Stimulated activated CD4-positive, alpha-beta T cell treated with anti-CD3 and anti-CD28 coated beads, TNF-alpha, amount 100 ng/mL, for 24 hours (primary cell): ENCODE measurements at places on chromosomes 13 and 19.

DNA sequence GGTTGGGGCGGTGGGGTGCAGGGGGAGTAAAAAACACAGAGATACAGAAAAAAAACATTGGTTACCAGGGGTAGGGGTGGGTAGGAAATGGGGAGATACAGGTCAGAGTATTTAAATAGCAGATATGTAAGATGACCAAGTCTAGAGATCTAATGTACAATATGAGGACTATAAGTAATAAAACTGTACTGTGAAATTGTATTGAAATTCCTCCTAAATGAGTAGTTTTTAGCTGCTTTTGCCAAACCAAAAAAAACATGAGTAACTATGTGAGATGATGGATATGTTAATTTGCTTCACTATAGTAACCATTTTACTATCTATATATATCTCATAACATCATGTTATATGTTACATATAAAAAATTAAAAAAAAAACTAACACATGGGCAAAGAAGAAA is 29.6 kb downstream of the VWA8 start:
- no peak for DNase-seq

- no peak for DNase-seq
Observed at GRCh38 chr13:72186730-72187422, 319.9 kb upstream of the DACH1 start.

DNA sequence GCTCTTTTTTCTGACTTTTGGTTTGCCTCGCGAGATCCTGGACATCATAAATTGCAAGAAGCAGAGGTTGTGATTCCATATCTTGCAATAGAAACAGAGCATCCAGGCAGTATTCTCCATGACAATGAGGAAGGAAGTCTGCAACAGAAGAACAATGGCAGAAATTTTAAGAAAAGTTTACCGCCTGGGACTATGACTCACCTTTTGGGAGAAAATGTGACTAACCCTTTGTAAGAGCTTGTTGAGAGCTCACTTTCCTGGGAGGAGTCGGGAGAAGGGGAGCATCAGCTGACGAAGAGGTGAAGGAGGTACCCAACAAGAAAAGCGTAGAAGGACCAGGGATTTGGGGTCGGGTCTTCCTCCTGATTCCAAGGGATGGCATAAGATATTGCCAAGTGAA is 34.3 kb upstream of the TNFSF11 start:
- DNase-seq: no peak

DNA sequence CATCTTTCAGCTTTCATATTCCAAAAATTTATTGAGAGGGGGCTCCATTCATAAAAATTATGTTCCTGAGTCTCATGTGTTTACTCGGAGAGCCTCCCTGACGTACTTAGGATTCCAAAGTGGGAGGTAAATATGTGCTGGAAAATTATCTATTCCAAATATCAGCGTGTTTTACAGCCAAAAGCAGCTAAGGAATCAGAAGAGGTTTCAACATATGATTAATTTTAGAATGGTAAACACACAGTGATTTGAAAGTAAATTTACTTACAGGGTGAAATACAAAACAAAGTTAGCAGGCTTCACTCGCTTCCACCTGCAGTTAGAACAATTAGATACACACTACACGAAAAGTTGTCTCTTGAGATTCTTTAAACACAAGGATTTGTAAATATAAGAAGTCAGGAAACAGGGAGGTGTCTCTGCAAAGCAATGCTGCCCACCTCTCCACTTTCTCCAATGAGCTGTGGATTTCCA is 313.8 kb upstream of the NBEA start:
- no peak for DNase-seq

DNA sequence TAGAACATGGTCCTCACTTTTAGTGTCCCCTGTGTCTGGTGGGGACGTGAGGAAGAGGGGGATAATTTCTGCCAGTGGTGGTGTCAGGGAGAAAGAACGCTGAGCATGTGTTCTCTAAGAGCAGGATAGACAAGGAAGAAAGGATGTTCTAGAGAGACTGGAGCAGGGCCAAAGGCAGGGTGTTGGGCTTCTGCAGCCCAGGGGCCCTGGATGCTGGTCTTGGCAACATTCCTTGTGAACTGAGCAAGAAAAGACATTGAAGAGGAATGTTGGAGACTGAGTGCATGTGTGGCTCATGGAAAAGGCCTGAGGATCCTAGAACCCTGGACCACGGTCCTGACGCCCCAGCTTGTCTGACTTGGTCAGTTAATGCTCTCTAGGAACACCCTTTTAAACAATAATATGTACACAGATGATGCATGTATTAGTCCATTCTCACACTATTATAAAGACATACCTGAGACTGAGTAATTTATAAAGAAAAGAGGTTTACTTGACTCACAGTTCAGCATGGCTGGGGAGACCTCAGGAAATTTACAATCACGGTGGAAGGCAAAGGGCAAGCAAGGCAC is 33.6 kb upstream of the SLC10A2 start:
- no peak for DNase-seq
